ENCODE measurements at places on chromosomes 2 and 18.

DNA sequence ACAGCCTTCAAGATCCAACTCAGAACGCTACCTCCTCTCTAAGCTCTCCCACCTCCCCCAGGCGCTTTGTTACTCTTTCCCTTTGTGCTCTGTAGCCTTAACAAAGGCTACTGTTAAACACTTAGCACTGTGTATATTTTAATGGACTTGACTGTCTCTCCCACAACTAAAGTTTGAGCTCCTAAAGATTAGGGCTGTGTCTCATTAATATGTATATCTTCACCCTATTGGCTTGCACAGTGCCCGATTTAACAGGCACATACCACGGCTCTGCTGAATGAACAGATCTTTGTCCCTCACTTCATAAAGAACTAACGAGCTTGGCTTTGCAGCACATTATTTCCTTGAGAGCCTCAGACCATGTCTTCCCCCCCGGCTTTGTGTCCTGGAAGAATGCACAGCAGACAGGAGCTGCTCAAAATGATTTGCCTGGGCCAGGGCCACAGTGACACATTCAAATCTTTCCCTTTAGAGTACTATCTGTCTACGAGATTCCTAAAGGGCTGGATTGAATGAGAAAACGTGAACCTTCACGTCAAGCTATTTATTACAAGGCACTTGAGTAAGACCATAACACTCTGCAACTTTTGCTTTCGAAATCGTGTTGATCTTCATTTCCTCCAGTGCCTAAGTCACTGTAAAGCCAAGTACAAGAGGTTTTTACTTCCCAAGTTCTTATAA lies 22.1 kb downstream of the ABHD3 start:
- no peak for DNase-seq

GRCh38 chr2:152062125-152063091 lies 36.4 kb downstream of the CACNB4 start:
- DNase-seq, result no peak

DNA sequence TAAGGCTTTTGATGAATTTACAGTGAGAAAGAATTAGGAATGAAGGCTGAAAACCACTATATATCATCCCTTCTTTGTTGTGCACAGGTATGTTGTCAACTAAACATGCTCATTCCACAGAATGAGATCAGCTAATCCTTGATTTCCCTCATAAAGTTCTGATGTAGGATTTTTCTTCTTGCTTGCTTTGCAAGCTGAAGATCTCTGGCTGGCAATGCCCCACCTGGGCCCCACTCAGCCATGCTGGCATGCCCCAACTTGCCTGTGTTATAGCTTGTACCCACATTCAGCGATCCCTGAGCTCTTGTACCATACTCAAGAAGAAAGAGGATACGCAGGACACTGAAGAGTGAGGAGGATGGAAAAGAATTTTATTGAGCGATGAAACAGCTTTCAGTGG lies 18.0 kb upstream of the SERPINB11 start:
- DNase-seq, result no peak

DNA sequence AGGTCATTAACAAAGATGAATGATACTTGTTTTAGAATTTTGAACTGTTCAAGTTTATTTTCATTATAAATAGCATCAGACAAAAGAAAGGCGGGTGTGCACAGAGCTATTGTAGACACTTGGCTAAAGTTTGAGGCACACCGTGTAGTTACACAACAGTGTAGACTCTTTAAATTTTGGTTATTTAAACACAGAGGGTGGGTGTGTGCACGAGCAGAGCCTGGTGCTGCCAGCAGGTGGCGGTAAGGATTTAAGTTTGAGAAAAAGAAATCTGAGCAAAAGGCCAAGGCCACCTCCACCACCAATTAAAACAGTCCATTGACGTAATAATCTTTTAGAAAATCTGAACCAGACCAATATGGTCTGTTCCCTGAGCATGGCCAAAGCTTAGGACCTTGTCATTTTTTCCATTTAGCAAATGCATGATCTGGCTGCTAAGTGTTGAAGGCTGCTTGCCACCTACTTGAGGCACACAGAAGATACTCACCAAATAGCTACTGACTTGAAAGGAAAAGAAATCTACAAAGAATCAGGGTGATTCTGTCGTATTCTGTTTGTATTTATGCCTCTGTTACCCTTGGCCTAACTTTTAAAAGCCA lies 14.3 kb downstream of the COPS7B start:
- no peak for DNase-seq

- no peak for DNase-seq
Measured at GRCh38 chr18:70047931-70048603, 100.4 kb upstream of the CD226 start.

DNA sequence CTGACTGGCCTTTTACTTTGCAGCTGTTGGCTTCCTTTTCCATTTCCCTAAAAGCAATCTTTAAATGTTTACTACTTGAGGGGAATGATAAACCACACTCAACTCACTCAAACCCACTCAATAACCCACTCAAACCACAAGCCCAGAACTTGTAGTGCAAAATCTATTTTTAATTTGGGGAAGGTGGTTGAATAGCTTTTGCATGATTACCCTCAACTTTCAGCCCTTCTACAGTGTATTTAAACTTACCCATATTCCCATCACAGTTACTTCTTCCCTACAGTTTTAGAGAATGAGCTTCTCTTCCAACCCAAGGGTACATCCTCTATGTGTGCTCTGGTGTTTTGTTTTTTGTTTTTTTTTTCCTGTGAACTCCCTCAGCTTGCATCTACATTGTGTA lies 636.1 kb downstream of the TDRD15 start:
- DNase-seq, result no peak

GRCh38 chr18:59927246-59927825 lies 27.5 kb downstream of the PMAIP1 start:
- no peak for DNase-seq

DNA sequence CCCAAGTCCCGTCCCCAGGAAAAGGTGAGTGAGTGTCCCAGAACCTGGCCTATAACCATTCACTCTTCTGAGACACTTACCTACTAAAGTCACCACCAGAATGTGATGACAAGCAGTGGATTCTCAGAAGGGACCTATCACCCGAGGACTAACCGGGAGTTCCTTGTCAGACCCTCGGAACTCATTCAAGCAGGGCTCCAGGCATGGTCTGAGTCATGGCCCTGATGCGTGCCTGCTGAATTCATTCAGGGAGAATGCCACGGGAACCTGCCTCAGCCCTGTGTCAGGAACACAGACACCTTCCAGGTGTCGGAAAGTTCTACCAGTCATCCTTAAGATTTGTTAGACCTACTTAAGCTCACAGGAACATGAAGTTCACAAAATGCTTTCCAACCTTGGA lies 29.8 kb downstream of the ALPK2 start:
- no peak for DNase-seq

DNA sequence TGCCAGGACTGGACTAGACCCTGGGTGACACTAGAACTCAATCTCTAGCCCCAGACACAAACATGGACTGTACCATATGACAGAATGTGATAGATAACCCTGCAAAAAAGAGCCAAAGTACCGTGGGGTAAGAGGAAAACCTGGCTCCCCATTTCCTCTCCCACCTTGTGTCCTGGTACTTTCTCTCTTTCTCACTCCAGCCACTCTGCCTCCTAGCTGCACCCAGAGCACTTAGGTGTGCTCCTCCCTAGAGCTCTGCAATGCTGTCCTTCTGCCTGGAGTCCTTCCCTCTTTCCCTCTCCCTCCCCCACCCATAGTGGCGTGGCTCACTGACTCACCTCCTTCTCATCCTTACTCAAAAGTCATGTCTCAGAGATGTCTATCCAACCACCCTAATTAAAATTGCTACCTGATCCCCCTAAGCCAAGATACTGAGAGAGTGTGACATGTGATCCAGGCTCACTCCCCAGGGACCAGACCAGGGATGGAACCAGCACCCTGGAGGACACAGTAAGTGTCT lies 171.3 kb downstream of the LOXHD1 start:
- no peak for DNase-seq

DNA sequence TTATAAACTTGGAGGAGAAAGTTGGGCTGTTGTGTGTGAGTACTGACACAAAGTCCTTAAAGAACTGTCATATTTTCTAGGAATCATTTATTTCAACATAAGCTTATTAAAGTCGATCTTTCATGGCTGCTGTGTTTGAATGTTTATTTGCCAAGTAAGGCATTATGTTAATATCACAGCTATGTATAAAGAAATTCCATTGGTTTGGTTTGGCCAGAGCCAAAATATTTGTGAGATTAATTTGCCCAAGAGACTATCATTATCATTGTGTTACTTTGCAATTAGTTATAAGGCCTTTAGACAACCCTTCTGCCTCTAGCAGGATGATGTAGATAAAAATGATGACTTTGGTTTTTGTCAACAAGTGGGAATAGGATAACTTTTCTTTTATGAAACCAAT lies 240.6 kb upstream of the NT5C1B start:
- no peak for DNase-seq

- no peak for DNase-seq
Measured at GRCh38 chr2:15031745-15032240, 399.3 kb downstream of the LRATD1 start.

GRCh38 chr2:9665898-9666297 lies 35.1 kb upstream of the YWHAQ start:
- DNase-seq, result no peak

DNA sequence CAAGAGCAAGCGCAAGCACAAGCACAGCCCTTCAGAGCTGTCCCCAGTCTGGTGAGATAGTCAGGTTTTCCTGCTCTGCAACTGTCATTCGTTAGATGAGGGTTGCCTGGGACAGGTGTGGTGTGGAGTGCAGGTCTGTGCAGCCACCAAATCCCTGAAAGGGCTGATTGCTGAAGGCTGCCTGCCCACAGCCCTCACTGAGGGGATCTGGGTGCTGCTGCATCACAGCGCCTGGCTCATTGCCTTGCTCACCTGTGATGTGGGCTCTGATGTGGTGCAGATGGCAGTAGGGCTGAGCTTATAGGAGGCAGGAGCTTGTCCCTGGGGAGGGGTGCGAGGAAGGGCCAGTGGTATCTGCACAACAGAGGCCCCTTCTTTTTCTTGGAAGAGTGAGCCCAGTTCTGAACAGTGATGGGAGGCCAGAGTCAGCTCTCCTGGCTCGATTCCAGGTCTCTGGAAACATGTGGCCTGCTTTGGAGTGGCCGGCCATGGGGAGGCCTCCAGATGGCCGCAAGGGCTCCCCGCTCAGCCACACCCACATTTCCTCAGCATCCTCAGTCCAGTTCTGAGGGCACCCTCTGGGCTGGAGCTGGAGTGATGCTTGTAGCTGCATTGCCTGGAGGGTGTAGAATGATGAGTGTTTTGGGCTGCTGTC lies 11.4 kb downstream of the UBE2F start:
- DNase-seq, result no peak

- DNase-seq, result no peak
Measured at GRCh38 chr2:100969998-100970397, 32.1 kb upstream of the RPL31 start.

- no peak for DNase-seq
Measured at GRCh38 chr2:65708086-65708485, 275.7 kb upstream of the SPRED2 start.

DNA sequence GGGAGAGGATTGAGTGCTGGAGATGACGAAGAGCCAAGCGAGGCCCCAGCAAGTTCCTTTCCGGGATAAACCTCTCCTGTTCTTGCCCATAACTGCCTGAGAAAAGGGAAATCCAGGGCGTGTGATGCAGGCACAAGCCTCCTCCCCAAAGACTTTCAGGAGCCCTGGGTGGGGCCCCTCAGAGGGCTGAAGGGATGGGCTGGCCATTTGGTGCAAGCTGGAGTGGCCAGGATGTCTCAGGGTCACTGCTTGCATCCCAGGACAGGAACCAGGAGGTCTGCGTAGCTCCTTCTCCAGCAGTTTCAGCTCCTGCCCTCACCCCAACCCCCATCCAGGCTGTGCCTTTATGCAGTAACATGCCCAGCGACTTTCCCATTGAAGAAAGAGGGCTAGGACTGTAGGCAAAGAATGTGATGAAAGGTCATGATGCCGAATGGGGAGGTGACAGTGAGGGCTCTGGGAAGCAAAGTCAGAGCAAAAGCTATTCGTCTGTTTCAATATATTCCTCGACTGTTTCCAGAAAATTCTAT lies 80.2 kb downstream of the PXDN start:
- no peak for DNase-seq

- no peak for DNase-seq
Measured at GRCh38 chr2:48527226-48527885, 2.6 kb upstream of the STON1 start.

DNA sequence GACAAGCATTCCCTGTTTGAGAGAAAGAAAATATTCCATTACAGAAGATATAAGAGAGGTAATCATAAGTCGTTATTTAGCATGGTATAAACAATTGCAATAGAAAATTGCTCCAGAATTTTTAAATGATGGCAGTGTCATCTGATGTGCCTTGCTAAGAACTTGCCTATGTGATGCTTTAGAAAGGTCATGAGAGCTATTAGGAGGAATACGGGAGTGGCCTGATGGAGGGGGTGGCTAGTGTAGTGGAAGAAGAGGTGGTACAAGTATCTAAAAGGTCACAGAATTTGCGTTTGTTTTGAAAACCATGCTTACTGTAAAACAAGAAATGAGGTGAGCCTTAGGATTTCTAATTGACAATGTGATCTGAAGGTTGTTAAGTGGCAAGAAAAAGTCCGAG lies 550.0 kb downstream of the TMX3 start:
- no peak for DNase-seq

DNA sequence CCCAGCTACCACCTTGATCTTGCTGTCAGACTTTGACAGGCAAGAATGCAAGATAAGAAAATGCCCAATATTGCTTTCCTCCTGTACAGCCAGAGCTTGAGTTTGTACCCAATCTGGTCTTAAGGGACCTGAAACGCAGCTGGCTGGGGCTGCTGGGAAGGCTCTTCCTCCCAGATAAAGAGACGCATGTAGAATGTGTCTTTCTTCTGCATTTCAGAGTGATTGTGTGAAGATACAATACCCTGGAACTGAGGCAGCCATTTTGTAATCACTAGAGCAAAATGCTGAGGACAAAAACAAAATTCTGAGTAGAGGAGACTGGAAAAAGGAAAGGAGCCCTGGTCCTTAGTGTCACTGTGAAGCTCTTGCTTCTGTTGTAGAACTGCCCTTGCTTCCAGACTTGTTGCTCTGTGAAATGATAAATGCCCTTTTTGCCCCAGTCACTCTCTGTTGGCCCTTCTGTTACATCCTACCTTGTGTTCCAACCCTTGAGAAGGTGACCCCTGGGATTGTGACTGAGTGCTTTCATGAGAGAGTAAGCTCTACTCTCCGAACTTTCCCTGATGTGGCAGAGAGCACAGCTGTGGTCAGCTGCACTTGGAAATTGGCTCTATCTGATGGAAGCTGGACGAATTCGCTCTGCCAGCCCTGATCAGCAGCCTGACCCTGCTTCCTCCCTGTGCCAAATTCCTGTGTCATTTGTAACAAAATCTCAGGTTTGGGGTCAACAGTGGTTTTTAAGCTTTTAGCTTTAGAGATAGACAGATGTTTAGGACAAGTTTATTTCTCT lies 137.4 kb upstream of the RBMS1 start:
- DNase-seq, result no peak

All from stimulated activated CD4-positive, alpha-beta T cell treated with anti-CD3 and anti-CD28 coated beads, TNF-alpha, amount 100 ng/mL, for 1 hour (primary cell).